ENCODE measurements at places on chromosomes 2 and 18. TPM values are rescaled to one million over a fixed set of nuclear protein-coding genes. Genes with fewer than 3 reads are reported as not detected.

CPLX4 gene
- not detected for total RNA-seq

DES gene
- total RNA-seq = 578 TPM

- no peak for DNase-seq
- H3K27me3 ChIP-seq = no peaks in the 10 kb centered on the region
- H3K27ac ChIP-seq = no peak overlapping the region
These were observed 93.3 kb downstream of the ALPK2 start for GRCh38 chr18:58535340-58536201.

- H3K4me3 ChIP-seq = no peak overlapping the region
- no peaks in the 10 kb centered on the region for H3K4me1 ChIP-seq
- H3K27me3 ChIP-seq = no peaks in the 10 kb centered on the region
- H3K27ac ChIP-seq = no peak overlapping the region
These were observed 40.3 kb upstream of the FAM171B start for GRCh38 chr2:186653511-186653910.

DNA sequence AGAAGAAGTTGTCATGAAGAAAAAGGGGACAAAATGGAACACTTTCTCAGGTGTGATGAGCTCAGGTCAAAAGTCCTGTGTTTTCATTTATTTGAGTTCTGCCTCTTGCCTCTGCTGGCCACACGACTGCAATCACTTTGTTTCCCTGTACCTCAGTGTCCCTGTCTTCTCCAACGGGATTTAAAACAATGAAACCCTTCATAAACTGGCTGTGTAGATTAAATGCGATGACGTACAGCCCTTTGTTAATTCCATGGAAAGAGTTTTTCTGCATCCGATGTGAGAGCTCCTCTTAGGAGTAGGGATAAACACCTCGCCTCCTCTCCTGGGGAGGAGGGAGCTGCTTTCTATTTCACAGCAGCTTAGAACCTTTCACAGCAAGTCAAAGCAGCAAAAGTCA, 51.5 kb upstream of the CNGA3 start:
- no peak overlapping the region for H3K4me3 ChIP-seq
- no peaks in the 10 kb centered on the region for H3K36me3 ChIP-seq
- no peak for DNase-seq
- no peak overlapping the region for H3K27ac ChIP-seq

DNA sequence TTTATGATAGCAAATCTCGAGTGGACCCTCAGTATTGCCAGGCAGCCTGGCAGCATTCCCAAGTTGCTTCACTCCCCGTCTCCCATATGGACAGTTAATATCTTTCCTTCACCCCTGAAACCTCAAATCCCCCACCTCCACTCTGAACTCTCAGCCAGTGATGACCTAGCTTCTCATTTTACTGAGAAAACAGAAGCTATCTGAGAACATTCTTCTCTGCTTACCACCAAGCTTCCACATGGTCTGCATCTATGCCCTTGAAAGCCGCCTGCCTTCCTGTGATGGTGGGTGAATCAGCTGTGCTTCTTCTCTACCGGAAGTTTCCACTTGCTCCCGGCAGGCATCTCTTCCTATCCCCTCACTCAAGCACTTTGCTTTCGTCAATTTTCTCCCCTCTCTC, 529.2 kb downstream of the EPHA4 start:
- H3K27ac ChIP-seq = no peak overlapping the region
- no peaks in the 10 kb centered on the region for H3K36me3 ChIP-seq
- no peak overlapping the region for H3K4me3 ChIP-seq
- no peak for DNase-seq
- no peaks in the 10 kb centered on the region for H3K27me3 ChIP-seq
